ENCODE measurements at places on chromosomes 11 and 22.

- DNase-seq = no peak
Measured at GRCh38 chr11:126025822-126026221, 36.8 kb downstream of the CDON start.

- no peak for DNase-seq
Measured at GRCh38 chr11:107593951-107594350, 3.0 kb downstream of the ELMOD1 start.

DNA sequence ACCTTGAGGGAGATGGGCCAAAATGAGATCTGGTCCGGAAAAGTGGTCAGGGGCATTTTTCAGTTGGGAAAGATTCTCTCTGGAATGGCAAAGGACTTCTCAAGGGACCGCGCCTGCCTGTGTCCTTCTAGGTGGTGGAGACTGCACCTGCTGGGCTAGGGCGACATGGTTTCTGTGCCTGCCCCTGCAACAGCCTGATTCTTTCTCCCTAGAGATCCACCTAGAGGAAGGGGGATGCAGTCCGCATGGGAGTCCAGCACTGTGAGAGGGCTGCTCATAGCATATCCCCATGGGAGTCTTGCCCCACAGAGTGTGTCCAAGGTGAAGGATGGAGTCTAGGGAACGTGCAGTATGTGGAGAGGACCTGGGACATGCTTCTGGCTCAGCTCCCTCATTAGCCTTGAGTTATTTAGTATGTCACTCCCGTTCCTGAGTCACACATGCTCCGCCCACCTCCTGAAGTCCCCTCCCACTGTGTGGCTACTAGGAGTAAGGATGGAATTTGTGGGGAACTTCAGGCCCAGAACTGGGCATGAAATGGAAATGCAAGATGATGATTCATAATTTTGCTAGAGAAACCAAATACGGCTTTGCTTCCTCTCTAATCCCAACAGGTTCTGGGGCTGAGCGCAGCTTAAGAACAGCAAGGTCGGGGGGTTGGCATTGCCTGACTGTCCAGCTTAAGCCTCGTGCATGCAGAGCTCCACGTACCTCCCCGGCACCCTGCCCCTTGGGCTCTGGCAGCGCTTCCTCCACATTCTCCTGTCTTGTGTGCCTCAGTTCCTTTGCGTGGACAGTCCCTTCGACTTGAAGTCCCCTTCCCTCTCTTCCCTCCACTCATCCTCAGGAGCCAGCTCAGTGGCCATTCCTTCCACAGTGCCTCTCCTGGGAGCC, 35.0 kb downstream of the GRIK4 start:
- no peak for DNase-seq

GRCh38 chr11:71442123-71442522, 6.1 kb downstream of the DHCR7 start:
- no peak for DNase-seq

- DNase-seq = no peak
Measured at GRCh38 chr11:11605821-11606450, 15.9 kb downstream of the GALNT18 start.

DNA sequence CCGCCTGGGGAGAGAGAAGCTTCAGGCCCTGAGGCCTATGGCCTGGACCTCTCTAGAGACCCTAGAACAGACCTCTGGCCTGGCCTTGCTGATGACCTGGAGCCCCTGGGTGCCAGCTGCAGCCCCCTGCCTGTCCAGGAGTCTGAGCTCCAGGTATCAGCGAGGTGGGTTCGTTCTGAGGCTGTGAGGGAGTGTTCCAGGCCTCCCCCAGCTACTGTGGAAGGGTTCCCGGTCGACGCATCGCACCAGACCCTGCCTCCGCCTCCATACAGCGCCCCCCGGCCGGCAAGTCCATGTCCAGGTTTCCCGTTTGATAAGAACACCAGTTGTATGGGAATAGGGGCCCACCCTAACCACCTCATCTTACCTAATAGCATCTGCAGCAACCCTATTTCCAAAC, 111.1 kb downstream of the KCNQ1 start:
- DNase-seq = no peak

GRCh38 chr11:22558664-22559063, 67.0 kb downstream of the FANCF start:
- no peak for DNase-seq

DNA sequence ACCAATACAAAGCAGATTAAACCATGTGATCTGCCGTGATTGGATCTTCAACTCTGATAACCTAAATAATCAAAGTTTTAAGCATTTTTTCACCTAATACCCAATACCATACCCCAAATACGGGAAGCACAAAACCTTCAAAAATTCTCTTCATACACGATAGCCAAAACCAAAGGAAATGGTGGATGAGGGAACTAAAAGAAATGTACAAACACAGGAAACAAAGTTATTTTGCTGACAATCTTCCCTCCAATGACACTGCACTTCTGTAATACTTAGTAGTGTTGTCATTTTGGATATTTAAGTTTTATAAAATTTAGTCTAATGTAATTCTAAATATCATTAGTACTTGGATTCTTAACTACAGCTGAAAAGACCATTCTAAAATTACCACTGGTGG, 27.0 kb downstream of the CSTF3 start:
- no peak for DNase-seq

DNA sequence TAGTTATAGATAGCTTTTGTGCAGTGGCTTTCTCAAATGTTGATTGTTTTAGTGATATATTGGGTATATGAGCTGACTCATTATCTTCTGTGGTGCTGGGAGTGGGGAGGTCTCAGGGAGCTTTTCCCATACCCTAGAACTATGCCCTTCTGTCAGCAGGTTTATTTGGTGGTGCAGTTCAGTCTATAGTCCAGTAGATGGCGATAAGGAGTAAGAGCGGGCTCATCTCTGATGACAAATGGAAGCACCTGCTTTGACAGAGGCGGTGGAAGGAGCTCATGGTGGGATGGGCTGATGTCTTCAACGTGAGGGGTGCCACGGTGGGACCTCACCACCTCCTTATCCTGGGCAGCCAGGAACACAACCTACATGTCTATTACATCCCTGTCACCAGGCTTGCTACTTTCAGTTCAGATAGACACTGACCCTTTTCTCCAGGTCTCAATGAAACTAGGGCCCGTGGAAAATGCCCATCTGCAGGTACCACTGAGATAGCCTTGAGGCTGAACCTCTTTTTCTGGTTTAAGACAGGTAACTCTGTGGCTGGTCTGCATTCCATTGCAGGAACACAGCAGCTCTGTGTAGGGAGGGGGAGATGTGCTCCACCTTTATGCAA, 13.0 kb upstream of the OR6A2 start:
- DNase-seq = no peak

GRCh38 chr11:75298191-75298975, 53.1 kb downstream of the ARRB1 start:
- DNase-seq = peak; percentile 79

- DNase-seq = no peak
Measured at GRCh38 chr22:50443197-50443596, 31.6 kb downstream of the SBF1 start.

- DNase-seq = no peak
Measured at GRCh38 chr22:45172881-45173585, 9.3 kb downstream of the NUP50 start.

DNA sequence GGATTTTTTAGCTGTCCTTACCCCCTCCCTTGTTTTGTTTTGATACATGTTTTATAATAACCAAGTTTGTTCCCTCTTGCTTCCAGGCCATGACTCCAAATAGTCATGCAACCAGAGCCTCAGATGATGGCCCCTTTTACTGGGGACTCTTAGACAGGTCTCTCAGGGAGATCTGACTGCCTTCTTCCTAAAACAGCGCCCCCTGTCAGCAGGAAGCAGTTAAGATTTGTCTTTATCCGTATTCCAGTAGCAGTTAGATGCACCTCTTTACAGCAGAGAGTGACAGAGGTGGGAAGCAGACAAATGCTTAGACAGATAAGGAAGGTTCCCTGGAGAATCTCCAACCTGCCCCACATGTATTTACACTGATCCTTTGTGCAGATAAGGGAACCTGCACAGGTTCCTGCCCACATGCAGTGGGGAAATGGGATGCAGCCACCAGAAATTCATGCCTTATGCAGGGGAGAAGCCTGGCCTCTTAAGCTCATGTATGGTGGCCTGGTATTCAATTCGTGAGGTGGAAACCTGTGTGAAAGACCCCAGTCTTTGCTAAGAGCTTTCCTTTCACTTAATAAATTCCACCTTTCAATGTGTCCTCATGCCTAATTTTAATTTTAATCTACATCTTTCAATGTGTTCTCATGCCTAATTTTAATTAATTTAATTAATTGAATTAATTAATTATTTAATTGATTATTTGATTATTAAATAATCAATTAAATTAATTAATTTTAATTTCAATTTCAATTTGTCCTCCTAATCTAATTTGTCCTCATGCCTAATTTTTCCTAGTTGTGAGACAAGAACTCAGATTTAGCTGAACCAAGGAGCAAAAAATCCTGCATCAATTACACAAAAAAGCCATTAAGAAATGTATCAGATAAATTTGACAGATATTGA, 11.5 kb upstream of the GLYAT start:
- DNase-seq = no peak
